ENCODE measurements at places on chromosomes 11 and 22. TPM values are rescaled to one million over a fixed set of nuclear protein-coding genes. Genes with fewer than 3 reads are reported as not detected.
A peak's percentile ranks its signal among the peaks of the same experiment; 100 is the strongest.

The FXYD6 gene
- total RNA-seq = 44.6 TPM

The PAMR1 gene
- 3.0 TPM for total RNA-seq

The PRR5L gene
- 7.4 TPM for total RNA-seq

The SCUBE1 gene
- total RNA-seq = 5.5 TPM

The MMP13 gene
- total RNA-seq = not detected

The ELFN2 gene
- 0.63 TPM for total RNA-seq

The GP1BB gene
- total RNA-seq = not detected

DNA sequence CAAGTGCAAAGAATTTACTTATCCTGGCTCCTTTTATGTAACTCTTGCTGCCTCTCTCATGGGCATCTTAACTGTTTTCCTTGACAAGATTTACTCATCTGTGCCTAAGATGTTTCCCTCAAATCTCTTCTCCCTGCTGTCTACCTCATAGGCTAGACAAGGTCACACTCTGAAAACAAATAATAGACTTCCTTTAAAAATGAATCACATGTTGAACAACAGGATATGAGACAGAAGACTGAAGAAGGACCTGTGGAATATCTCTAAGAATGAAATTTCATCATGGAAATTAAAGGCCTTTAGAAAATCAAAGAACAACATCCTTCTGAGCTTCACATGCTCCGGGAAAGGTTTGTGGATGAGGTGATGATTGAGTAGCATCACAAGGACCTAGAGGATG lies 6.0 kb upstream of the SCGB2A2 start:
- no peak for DNase-seq

DNA sequence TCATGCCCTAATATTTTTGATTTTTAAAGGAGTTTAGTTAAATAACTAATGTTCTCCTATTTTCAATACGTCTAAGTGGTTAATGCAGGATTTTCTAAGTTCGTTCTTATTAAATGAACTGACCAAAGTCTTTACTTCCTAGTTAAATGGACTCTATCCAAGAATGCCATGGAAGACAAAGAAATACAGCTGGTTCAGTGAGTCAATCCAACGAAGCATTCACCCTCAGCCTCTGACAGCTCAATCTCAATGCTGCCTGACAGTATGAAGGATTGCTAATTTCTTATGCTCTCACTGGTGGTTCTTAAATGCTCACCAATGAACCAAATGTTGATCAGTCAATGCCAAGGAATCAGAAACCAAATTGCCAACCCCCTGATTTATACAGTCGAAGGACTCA lies 219.4 kb downstream of the CADM1 start:
- no peak for DNase-seq

DNA sequence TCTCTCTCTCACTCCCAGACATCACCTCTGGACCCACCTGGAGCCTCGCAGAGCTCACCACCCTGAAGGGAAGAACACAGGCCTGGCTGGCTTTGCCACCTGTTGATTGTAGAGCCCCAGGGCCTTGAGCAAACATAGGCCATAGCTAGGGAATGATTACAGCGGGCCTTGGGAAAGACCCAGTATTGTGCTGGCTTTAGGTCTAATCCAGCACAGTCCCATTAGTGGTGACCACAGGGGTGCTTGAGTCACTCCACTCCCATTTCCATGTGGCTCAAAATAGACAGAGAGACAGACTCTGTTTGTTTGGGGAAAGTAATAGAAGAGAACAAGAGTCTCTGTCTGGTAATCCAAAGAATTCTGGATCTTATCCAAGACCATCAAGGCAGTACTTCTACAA lies 42.7 kb upstream of the FAM181B start:
- no peak for DNase-seq

DNA sequence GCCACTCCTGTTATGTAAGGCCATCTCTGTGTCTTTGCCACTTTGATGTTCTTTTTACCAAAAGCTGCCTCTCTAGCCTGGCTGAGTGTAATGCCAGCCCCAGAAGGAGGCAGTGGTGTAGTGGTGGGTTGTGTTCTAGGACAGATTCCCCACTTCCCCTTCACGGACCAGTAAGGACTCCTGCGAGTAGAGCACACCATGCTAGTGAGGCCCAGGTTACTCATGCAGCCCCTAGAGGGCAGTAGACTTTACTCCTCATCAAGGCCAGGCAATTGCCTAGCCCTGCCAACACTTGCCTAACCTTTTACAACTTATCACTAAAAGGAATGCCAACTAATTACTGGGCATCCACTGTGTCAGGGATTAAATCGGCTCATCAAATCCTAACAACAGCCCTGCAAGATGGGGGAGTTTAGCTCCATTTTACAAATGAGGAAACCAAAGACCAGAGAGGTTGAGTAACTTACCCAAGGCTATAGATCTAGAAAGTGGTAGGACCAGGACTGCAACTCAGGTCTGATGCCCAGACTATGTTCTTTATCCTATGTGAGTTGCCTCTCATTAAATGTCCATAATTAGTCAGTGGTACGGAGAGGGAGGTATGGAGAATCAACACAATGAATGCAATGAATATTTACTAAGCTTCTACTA lies 75.3 kb downstream of the APIP start:
- no peak for DNase-seq

GRCh38 chr11:115030166-115030565 lies 351.8 kb downstream of the NXPE2 start:
- DNase-seq = no peak

GRCh38 chr11:135008001-135008405 lies 596.0 kb upstream of the B3GAT1 start:
- DNase-seq = no peak

DNA sequence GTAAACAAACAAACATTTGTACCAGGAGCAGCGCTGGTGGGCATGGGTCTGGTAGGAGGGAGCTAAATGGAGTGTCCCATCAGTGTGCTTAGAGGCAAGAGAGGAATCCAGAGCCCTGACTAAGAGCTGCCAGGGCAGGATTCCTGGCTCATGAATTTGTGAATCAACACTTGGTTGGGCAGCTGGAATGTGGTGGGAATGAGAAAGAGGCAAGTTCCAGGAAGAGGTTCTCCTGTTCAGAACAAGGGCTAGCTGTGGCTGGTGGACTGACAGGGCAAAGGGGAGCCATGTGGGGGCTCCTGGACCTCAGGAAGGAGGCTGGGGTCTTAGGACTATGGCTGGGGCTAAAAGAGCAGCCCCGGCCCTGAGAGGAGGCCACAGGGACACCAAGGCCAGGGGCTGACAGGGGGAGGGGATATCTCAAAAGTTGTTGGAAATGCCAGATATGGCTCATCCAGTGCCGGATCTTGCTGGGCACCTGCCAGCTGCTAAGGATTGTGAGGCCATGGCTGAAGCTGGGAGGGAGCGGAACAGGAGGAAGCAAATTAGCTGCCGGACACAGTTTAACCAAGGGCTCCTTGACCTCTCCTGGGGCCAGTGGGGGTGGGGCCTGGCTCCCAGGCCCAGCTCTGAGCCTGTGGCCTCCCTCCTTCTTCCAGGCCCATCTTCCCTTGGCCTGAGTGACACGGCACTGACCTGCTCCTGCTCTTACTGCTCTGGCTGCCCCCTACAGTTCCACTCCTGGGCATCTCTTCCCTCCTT lies 14.6 kb upstream of the P2RY6 start:
- DNase-seq = no peak

GRCh38 chr11:115201111-115201792 lies 303.0 kb downstream of the CADM1 start:
- no peak for DNase-seq

GRCh38 chr11:23797624-23798419 lies 699.0 kb upstream of the LUZP2 start:
- no peak for DNase-seq

DNA sequence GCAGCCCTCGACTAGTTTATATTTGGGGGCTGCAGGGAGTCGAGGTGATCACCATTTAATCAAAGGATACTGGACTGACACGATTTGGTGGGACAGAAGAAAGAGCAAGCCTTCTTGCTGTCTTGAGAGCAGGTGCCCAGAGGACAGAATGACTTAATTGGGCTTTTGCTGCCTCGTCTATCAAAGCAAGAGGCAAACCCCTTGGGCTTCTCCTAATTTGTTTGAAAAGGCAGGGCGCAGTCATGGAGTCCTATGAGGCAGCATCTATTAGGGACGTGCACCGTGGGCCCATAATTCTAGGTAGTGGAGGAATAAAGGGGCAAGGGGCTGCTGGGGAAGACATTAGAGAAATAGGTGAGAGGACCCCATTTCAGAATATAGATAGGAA lies 1411.3 kb downstream of the TBC1D22A start:
- no peak for DNase-seq

GRCh38 chr11:108084811-108085210 lies 36.6 kb upstream of the ACAT1 start:
- no peak for DNase-seq

DNA sequence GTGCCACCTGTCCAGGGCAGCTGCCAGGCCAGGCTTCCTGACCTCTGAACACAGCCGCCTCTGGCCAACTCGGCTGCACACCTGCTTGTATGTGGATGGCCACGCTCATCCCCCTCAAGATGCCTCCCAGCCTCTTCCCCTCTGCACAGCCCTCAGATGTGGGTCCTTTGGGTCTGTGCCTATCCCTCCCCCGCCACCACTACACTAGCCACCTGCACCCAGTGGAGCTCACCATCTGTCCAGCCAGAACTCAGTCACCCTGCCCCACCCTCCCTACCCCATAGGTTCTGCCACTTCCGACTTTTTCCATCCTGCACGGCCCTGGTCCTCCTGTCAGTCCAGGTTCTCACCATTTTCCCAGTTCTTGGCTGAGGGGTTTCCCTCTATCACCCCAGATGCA lies 44.6 kb downstream of the PHF21B start:
- no peak for DNase-seq

DNA sequence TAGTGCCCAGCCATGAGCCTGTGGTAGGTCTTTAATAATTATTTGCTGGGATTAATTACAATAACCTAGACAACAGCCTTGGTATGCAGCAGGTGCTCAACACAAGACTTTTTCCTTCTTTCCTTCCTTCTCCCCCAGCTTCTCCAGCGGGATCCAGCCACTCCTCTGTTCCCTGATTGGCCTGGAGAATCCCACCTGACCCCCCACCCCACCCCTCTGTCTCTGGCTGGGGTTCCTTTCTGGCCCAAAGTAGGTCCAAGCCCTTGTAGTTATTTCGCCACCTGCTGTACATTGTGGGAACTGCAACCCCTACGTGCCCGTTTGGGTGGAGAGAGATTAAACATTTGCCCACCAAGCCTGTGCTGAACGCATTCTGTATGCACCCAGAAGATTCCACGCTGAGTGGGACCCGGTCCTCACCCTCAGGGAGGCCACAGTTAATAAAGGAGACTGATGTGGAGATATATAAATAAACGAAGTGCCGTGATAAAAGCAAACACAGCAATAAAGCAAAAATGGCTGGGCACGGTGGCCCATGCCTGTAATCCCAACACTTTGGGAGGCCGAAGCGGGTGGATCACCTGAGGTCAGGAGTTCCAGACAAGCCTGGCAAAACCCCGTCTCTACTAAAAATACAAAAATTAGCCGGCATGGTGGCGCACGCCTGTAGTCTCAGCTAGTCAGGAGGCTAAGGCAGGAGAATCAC lies 32.1 kb upstream of the DGKZ start:
- DNase-seq = peak; percentile 77

DNA sequence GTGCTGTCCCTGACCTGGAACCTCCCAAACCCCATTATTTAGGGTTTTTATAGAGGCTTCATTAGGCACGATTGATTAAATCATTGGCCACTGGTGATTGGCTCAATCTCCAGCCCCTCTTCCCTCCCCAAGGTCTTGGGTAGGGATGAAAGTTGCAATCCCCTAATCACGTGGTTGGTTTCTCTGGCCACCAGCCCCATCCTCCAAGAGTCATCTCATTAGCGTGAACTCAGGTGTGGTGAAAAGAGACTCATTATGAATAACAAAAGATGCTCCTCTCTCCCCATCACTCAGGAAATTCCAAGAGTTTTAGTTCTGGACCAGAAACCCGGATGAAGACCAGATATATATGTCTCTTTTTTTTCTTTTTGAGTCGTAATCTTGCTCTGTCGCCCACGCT lies 7.6 kb upstream of the MARK2 start:
- no peak for DNase-seq

DNA sequence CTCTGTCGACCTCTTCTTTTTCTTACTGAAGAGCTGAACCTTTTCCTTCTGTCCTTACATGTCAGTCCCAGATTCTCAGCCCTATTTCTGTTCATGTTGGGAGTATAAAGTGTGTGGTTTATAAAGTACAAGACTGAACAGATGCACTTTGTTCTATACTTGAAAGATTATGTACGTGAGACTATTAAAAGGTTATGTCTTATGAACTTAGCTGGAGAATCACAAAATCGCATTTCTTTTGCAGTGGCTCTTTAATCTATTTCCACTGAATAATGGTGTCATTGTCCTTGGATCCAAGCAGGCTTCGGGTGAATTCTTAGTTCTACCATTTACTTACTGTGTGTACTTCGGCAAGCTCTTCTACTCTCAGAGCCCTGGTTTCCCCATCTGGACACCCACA lies 558.4 kb downstream of the TMEM135 start:
- no peak for DNase-seq

GRCh38 chr22:20438427-20438677 lies 727 bp upstream of the SCARF2 start:
- DNase-seq = no peak

GRCh38 chr11:12205330-12205729 lies 94.9 kb downstream of the MICAL2 start:
- DNase-seq = no peak

- no peak for DNase-seq
Observed at GRCh38 chr22:29830585-29830984, 7.5 kb downstream of the ASCC2 start.

All from H1 (cell line).